ENCODE measurements at places on chromosomes 2 and 18.

DNA sequence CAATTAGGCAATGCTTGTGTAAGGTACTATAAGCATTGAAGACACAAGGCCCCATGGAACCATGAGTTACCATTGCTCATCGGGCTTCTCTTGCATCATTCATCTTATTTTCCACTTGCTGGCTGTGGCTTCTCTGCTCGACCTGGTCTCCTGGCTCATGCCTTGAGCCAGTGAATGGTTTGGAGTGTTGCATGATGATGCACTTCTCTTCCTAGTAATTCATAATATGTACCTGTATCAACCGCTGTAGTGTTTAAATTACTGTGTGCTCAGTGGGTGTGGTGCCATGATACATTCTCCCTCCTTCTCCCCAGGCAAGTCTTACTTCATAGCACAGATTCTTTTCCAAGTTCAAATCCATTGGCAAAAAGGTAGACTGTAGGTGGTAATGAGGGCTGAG lies 66.8 kb downstream of the ABCA12 start:
- DNase-seq, result no peak

DNA sequence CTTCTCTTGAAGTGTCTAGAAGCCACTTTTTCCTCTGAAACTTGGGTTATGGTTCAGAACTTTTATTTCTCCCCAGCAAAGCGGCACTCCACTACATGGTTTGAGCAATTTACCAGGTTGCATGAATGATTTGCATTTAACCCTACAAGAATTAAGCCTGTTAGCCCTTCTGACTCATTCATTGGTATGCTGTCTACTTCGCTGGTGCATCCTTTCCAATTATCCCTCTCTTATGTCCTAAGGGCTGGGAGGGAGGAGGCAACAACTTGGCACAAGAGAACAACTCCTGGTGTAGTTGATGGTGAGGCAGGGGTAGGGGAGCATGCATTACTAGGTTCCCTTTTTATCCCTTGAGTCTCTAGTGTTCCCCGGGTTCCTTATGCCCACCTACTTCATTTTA lies 293.4 kb upstream of the MEX3C start:
- DNase-seq, result no peak

GRCh38 chr2:165474619-165475276 lies 5.2 kb downstream of the CSRNP3 start:
- no peak for DNase-seq

DNA sequence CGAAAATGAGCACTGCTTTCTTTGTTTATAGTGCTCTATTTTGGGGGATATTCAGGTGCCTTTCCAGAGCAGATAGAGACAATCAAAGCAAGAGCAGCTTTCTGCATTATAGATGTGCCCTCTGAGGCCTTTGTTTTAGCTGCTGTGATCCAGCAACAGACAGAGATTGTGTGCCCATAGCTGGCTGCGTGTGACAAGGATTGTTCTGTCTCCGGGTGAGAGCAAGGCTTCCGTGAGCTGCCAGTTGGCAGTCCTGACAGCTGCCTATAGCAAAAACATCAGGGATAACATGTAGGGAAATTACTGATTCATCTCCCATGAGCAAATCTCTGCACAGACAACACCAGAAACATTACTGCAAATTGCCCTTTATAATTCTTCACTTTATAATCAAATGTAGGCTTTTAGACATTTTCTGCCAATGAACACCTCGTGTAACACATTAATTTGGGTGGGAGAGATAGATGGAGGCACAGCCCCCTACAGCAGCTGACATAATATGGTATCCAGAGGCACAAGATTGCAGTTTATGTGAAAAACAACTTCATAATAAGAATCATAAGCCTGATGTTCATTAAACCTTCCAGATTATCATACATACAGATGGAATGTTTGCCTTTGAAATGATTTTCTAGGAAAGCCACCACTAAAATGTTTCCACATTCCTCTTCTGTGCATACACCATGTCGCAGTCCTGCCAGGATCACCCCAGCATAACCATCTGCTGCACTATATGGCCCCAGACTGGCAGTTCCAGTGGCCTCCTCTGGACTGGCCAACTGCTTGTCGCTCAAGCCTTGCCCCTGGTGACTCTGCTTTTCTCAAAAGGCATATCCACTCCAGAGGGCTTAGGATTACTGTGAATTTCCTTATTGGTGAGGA lies 131.2 kb downstream of the TRIB2 start:
- DNase-seq, result no peak

- no peak for DNase-seq
These were observed 313.7 kb downstream of the CYP26B1 start for GRCh38 chr2:71833855-71834560.

Data from GM12891 (cell line).